Spleen (tissue), 13 donors: ENCODE measurements at places on chromosomes 3 and 15. TPM values are rescaled to one million over a fixed set of nuclear protein-coding genes. Genes with fewer than 3 reads are reported as not detected.

DNA sequence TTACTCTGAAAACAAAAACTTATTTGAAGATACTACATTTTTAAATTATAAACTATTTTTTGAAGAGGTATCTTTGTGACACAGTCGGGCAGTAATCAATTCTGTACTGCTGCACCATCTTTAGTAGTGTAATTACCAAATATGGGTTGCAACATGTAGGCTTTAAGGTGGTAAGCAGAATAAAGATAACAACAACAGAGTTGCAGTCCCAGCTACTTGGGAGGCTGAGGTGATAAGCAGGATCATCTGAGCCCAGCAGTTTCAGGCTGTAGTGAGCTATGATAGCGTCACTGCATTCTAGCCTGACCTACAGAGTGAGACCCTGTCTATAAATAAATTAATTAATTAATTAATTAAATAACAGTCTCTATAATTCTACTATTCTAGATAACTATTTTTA lies 6.0 kb downstream of the PLOD2 start:
- DNase-seq: no peak

- no peak for DNase-seq
Observed at GRCh38 chr3:172194702-172195406, 155.5 kb downstream of the FNDC3B start.

DNA sequence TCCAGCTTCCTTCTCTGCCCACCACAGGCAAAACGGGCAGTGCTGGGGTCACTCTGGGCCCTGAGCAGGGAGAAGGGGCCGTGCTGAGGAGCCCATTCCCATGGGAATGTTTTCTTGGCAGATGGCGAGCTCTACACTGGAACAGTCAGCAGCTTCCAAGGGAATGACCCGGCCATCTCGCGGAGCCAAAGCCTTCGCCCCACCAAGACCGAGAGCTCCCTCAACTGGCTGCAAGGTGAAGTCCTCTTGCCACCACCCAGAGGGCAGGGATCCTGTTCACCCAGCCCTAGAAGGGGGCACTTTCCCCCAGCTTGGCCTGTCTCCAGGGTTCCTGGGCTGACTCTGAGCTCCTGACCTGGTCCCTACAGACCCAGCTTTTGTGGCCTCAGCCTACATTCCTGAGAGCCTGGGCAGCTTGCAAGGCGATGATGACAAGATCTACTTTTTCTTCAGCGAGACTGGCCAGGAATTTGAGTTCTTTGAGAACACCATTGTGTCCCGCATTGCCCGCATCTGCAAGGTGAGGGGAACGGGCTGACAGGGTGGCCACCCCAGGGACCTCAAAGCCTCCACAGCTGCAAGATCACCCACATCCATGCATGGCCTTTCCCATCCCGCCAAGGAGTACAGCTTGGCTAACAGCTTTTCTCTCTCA lies 12.4 kb downstream of the CIB1 start:
- no peak for DNase-seq

Gene UBA3
- total RNA-seq: 74.9 TPM

GRCh38 chr3:170953229-170953628 lies 44.8 kb upstream of the EIF5A2 start:
- DNase-seq: no peak

- peak; percentile 49 for DNase-seq
Observed at GRCh38 chr15:29100486-29101000, 169.1 kb downstream of the NSMCE3 start.

Gene UBAP1L
- 11.2 TPM for total RNA-seq

Gene TMEM212
- not detected for total RNA-seq

Gene MFGE8
- 65.2 TPM for total RNA-seq

DNA sequence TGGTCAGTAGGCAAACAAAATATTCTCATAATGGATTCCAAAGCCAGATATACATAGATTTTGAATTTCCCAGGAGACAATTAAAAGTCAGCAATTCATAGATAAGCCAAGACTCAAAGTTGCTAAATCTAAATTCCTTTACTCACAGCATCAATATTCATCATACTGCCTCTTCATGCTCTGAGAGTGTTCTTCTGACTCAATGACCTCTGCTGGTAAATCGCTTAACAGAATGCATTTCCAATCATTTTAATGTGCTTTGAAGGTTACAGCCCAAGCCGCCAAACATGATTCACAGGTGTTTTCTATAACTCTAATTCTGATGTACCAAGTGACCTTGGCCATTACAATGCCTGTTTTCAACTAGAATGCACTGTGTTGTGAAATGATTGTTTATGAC lies 24.2 kb upstream of the SLC4A7 start:
- no peak for DNase-seq

Gene ZNF660
- total RNA-seq: 4.3 TPM

GRCh38 chr15:31365655-31366127 lies 39.1 kb downstream of the KLF13 start:
- DNase-seq: peak; percentile 98

- DNase-seq: no peak
Observed at GRCh38 chr3:167876620-167877281, 141.2 kb downstream of the SERPINI1 start.

DNA sequence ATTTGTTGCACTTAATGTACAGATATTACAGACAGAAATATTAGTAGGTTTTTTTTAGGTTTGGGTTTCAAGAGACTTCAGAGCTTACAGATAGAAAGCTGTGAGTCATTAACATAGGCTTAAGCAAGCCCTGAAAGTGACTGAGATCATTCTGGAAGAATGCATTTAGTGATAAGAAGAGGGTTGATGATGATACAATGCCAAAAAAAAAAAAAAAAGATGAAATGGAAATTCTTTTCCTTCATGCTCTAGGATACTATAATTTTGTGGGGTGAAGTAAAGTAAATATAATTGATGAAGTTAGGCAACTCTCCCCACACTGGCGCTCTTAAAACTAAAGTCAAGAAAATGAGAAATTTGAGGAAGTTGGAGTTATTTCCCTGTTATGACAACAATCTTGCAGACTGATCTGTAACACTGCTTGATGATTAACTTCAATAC lies 169.4 kb upstream of the ZNF385D start:
- DNase-seq: no peak

Gene PIERCE2
- not detected for total RNA-seq

- DNase-seq: no peak
Observed at GRCh38 chr3:189557824-189558223, 73.4 kb upstream of the TP63 start.

Gene CHRNA5
- total RNA-seq: 0.69 TPM

DNA sequence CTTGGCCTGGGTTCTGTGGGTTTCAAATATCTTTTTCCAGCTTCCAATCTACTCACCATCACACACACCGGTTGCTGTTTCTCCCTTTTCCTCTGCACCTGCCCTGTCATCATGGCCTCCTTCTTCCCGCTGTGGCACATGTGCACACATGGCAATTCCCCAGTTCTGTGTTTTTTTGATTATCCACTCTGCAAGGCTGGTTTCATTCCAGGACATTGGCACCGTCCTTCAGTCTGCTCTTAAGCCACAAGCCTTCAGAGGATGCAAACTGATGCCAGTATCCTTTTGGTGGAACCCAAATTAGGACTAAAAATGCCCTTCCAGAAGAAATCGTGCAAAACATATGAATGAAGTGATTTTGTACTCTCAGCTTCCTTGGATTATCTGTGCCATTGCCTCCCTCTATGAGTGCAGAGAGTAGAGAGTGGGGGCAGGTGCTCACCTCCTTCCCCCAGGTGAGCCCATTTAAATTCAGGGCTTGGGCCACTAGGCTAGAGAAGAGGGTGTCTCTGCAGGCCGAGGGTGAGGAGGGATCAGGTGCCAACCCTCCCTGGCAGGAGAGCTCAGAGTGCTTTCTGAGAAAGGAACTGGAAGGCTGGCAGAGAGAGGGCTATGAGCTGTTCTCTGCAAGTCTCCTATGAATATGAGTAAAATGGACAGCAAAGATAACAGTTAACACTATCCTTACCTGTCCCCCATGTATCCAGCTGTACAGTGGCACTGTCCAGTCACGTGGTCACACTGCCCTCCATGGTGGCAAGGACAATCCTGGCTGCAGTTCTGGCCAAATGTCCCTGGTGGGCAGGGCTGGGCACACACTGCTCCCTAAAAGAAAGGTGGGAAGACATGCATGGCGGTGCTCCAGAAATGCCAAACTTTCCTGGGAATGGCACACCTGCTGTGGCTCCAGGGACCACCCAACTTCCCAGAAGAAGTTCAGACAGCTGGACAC lies 100.8 kb downstream of the RAB11A start:
- DNase-seq: peak; percentile 6

DNA sequence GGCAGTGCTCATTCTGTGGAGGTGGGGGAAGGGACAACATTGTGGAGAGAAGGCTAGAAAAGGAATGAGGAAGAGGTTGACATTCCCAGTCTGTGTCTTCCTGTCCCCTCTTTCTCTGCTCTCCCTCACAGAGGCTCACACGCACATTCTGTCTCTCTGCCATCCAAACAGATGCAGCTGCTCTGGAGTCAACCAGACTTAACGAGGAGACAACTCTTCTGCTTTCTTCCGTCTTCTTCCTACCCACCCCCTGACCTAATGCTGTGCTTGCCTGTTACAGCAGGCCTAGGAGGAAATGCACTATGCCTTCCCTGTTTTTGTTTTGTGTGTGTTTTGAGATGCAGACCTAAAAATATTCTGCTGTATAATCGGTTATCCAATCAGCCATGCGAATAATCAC lies 121.9 kb downstream of the CACNA1D start:
- no peak for DNase-seq

DNA sequence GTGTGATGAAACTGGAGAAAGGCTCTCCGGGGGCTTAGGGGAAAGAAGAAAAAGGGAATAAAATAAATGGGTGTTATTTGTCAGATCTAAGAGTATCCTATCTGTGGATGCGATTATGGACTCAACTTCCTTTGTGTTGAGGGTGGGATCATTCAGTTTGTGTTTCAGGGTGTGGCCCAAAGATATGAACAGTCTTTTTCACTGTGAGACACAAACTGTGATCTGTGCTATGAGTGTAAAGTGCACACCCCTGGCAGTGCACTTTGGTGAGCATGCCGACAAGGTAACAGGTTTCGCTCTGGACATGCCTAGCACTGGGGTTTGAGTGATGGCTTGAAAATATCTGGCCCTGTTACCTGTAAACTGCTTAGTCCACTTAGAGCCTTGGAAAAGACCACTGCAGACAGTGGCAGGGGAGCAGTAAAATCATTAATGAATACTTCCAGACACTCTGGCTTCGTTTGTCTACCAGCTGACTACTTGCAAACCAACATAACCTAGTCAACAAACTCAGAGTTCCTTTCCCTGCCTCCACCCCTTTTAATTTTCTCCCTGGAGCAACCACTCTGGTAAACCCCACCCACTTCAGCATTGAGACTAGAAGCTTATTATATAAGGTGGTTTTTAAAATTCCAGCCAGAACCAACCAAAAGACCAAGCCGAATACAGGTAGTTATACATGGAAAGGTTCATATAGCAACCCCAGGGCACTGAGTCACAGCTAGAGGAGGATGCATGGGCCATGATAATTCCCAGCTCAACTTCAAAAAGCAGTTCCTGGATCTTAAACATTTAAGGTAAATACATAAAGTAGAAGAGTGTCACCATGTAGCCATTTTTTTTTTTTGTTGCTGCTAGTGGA lies 55.1 kb downstream of the TAMM41 start:
- DNase-seq: no peak

Gene TCF12
- 116 TPM for total RNA-seq

DNA sequence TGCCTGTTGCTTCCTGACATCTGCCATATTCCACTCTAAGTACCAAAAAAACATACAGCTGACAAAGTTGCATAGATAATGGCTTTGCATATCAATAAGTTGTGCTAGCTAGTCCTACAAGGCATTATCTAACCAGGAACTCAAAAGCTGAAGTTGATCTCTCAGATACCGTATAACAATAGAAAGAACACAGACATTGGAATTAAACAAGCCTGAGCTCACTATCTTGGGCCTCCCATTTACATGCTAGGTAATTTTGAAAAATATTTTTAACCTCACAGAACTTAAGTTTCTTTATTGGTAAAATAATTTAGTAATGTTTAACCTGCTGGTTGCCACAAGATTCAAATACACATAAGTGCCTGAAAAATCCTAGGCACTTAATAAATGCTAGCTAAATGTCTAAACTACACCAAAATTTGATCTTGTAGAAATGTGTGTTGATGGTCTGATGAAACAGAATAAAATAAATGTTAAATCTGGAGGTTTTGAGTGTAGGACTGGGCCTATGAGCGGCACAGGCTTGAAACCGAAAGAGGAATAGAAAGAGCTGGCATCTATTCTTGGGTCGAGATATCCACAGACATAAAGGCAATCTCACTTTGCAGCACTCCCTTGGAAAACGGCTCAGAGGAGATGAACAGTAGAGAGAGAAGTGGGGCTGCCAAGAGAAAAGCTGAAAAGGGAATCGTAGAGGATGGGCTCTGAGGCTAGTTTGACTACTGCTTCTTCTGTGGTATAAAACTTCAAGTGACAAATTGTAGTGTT lies 29.9 kb upstream of the TTC14 start:
- no peak for DNase-seq

Gene UNC13C
- not detected for total RNA-seq

Gene IGSF11
- total RNA-seq: not detected

DNA sequence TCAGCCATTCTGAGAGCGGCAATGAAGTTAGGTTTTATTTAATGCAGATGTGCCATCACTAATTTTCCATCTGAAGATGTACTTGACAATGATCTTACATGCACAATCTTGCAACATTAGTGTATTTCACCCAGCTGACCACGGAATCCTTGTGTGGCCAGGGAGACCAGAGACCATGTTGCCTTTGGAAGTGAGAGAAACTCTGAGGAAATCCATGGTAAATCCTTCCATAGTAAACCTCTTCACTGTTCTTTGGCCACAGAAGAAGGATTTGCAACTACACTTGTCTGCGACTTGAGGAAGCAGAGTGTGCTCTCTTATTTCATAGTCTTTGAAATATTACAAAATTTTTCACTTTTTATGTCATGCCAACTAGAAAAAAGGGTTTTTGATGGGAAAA lies 128.4 kb upstream of the IGSF10 start:
- no peak for DNase-seq

- DNase-seq: no peak
Observed at GRCh38 chr15:91182101-91182500, 82.0 kb downstream of the SV2B start.

Gene SERPINI2
- total RNA-seq: not detected

DNA sequence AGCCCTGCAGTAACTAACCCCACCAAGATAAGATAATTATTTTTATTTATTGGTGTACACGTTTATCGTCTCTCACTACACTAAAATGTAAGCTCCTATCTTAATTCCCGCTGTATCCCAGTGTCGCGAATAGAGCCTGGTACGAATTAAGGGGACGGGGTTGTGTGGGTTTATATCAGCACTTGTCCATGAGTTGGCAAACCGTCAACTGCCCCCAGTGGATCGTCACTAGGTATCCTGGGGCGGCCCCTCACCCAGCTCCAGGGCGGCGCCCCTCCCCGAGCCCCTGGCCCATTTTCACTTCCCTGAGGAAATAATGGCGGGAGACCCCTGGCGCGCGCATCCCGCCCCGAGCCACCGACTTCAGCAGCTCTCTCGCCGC lies 465 bp downstream of the RUVBL1 start:
- DNase-seq: no peak

Gene ERICH6
- total RNA-seq: not detected

DNA sequence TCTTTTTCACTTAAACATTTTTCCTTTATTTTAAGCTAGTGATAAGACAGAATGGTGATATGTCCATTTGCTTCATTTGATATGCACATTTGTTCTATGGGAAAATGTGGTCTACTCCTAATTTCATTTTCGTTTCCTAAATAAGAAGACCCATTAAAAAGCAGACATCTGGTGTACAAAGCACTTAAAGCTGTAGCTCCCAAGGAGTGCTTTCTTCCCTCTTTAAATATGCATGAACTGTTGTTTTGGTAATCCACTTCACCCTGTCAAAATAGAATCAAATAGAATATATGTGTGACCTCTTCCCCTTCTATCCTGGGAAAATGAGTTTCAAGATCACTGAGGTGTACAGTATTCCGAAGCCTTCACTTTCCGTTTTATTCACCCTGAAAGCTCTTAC lies 182.8 kb downstream of the ROBO2 start:
- no peak for DNase-seq

- DNase-seq: no peak
Observed at GRCh38 chr15:87527875-87528274, 728.7 kb downstream of the NTRK3 start.
